ENCODE measurements at places on chromosomes 2 and 18. TPM values are rescaled to one million over a fixed set of nuclear protein-coding genes. Genes with fewer than 3 reads are reported as not detected.

The DNER gene
- polyA plus RNA-seq: 0.17 TPM

The MYO7B gene
- 0.61 TPM for polyA plus RNA-seq

The HRH4 gene
- polyA plus RNA-seq: 0.04 TPM

The GRHL1 gene
- polyA plus RNA-seq: 0.52 TPM

The ZAP70 gene
- 0.40 TPM for polyA plus RNA-seq

DNA sequence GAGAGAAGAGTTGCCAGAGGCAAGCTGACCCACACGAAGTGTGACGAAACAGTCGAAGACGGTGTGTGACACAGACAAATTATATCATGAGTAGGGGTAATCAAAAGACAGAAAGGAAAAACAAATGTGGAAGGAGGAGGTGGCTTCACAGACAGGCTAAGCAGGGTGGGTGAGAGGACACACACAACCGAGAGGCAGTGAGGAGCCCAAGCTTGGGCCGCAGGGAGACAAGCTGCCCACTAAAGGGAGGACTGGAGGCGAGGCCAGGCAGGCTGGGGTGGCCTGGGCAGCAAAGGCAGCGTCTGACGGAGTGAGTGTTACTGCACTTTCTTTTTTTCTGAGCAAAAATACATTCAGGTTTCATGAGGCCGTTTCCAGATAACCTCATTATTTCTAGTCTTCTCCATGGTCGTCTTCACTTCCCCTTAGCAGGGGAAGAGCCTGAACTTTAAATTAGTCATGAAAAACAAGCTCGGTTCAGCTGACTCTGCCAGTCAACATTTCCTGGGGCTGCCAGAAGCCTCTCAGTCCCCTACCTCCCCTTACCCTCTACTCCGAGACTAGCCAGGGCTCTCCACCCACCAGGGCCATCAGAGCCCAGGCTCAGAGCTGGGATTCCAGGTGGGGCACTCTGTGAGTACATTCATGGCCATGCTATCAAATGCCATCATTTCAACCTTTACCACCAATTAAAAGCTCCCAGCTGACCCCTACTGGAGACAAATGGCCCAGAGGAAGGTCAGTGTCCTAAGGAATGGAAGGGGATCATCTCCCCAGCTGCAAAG lies 13.8 kb upstream of the ZFP36L2 start:
- H3K27me3 ChIP-seq: no peaks in the 10 kb centered on the region
- H3K4me3 ChIP-seq: no peak overlapping the region
- no peaks in the 10 kb centered on the region for H3K36me3 ChIP-seq

DNA sequence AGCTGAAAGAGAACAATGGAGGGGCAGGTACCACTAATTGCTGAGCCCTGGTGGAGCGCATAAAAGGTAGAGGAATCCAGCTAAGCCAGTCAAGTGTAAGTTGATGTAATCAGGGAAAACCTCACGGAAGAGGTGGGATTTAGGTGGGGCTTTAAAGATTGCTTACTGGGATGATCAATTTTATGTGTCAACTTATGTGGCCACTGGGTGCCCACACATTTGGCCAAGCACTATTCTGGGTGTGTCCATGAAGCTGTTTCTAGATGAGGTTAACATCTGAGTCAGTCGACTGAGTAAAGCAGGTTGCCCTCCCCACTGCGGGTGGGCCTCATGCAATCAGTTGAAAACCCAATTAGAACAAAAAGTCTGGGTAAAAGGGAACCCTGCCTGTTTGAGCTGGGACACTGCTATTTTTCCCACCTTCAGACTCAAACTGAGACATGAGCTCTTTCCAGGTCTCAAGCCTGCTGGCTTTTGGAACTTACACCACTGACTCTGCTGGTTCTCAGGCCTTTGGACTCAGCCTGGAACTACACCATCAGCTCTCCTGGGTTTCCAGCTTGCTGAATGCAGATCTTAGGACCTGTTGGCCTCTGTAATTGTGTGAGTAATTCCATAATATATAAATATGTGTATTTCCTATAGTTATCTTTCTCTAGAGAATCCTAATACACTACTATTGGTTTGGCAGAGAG lies 67.3 kb downstream of the MYO5B start:
- H3K4me1 ChIP-seq: no peaks in the 10 kb centered on the region
- H3K4me3 ChIP-seq: no peak overlapping the region
- no peaks in the 10 kb centered on the region for H3K27me3 ChIP-seq
- no peak overlapping the region for H3K27ac ChIP-seq
- H3K36me3 ChIP-seq: no peaks in the 10 kb centered on the region
- no peak for DNase-seq

- H3K36me3 ChIP-seq: no peaks in the 10 kb centered on the region
- H3K4me3 ChIP-seq: peak within 1 kb of the TSS; percentile 78
- DNase-seq: peak; percentile 71
- H3K27ac ChIP-seq: peak within 1 kb of the TSS; percentile 87
- H3K27me3 ChIP-seq: no peaks in the 10 kb centered on the region
Observed at GRCh38 chr2:174764280-174765255, at the start of gene CHRNA1. CHRNA1 (minus strand) TSS chr2:174764472; CDS start chr2:174764394, 78 bp downstream.

GRCh38 chr2:214107726-214108125 lies 303.1 kb upstream of the VWC2L start:
- no peak overlapping the region for H3K27ac ChIP-seq
- H3K27me3 ChIP-seq: no peaks in the 10 kb centered on the region
- no peaks in the 10 kb centered on the region for H3K4me1 ChIP-seq
- DNase-seq: no peak
- no peaks in the 10 kb centered on the region for H3K36me3 ChIP-seq

DNA sequence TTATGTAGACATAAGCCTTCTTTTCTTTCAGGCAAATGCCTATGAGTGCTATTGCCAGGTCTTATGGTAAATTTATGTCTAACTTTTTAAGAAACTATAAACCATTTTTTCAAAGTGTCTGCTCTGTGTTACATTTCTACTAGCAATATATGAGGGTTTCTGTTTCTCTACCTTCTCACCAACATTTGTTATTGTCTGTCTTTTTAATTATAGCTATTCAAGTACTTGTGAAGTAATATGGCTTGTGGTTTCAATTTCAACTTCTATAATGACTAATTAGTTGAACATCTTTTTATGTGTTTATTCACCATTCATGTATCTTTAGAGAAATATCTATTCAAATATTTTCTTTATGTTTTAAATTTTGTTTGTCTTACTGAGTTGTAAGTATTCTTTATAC lies 213.1 kb upstream of the MC4R start:
- no peaks in the 10 kb centered on the region for H3K36me3 ChIP-seq
- no peaks in the 10 kb centered on the region for H3K27me3 ChIP-seq
- no peak overlapping the region for H3K4me3 ChIP-seq
- H3K27ac ChIP-seq: no peak overlapping the region
- DNase-seq: no peak

DNA sequence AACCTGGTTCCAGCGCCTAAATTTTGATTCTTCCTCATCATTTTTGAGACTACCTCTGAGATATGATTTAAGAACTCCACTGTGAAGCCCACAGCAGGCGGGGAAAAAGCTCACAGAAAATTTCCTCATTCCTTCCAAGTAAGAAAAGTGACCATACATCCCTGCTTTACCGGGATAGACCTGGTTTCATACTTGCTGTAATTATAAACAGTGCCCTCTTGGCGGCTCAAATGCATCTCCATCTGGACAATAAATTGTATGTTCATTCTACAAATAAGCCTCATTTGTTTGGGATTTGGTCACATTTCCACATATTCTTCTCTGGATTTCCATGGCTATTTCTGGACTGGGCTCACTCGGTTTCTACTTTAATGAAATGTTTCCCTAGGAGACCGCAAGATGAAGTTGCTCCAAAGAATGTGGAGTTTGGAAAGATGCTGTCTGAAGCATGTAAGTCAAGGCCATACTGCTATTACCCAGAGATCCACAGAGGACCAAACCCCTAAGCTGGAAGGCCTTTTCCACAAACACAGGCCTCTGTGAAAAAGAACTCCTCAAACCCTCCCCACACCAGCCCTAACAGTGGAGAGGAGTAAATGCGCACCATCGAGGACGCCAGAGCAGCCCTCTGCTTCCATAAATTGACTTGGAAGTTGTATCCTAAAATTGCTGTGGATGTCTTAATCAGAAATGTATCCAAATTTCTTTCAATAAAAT lies 13.9 kb downstream of the STAT1 start:
- H3K4me1 ChIP-seq: no peaks in the 10 kb centered on the region
- H3K27me3 ChIP-seq: no peaks in the 10 kb centered on the region
- no peak overlapping the region for H3K4me3 ChIP-seq
- no peak overlapping the region for H3K27ac ChIP-seq

DNA sequence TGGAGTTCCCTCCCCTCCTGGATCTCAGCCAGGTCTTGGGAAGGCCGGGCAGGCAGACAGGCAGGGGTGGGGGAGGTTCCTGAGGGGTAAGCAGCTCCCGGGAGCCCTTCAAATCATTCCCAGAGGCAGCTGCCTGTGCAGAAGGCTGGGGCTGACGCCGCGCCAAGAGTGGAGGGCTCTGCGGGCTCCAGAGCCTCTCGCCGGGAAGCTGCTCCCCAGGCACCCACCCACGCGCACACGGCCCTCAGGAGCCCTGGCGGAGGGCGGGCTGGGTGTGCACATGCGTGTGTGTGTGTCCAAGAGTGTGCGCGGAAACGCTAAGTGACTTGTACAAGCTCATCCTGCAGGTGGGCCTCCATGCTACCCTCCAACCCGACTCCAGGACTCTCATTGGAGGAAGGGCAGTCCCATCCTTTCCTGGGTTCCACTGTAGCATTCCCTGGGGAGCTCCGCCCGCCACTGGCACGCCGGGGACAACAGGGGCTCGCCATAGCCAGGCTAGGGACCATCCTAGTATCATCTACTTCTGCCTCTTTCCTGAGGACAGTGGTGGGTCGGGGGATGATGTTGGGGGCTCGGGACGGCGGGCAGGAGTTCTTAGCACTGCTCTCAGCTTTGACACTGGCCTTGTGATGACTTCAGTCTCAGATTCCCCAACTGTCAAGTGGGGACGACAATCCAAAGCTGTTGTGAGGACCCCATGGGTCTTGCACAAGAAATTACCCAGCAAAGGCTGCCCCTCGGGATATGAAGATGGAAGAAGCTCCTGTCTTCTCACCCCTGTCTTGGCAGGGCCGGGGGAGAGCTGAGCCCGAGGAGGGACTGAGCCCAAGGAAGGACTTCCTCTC lies 50.3 kb downstream of the INHBB start:
- H3K4me3 ChIP-seq: no peak overlapping the region
- no peaks in the 10 kb centered on the region for H3K36me3 ChIP-seq
- no peaks in the 10 kb centered on the region for H3K27me3 ChIP-seq
- no peaks in the 10 kb centered on the region for H3K4me1 ChIP-seq
- H3K27ac ChIP-seq: no peak overlapping the region
- peak; percentile 48 for DNase-seq

DNA sequence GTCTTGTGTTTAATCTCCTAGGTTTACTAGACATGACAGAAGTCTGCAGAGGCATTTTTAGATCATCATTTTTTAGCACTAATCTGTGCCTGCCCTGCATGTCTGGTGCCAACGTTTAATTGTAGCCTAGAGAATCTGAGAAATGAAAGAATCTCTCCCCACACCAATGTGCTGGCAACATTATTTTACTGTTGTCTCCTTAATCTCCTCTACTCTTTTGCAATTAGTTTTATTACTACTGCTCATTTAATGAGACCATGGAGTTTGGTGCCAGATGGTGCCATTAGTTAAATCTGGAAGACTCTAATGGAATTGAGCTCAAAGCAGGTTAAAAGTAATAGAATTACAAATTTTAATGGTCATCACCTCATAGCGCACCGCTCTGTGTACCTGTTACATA lies 4.0 kb upstream of the SPP2 start:
- no peaks in the 10 kb centered on the region for H3K36me3 ChIP-seq
- no peak overlapping the region for H3K4me3 ChIP-seq
- DNase-seq: no peak
- no peaks in the 10 kb centered on the region for H3K4me1 ChIP-seq
- H3K27ac ChIP-seq: no peak overlapping the region

DNA sequence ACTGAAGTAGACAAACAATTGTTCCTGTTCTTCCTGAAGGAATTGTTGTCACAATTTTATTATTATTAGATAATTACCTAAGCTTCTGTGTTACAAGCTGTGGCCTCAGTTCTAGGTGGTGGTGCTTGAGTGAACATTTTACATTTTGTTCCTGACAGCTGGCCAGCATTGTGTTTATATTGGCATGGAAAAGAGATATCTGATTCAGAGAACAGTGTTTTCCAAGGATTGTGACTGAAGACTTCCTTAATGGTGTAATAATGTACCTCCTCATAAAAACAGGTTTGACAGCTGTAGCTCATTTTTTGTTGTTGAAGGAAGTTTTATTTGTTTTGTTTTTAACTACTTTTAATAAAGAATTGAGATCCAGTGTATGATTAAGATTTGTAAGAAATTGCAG lies 95.2 kb downstream of the EPB41L5 start:
- no peaks in the 10 kb centered on the region for H3K36me3 ChIP-seq
- peaks cover 23% of the 10 kb centered on the region for H3K4me1 ChIP-seq
- DNase-seq: no peak
- H3K4me3 ChIP-seq: no peak overlapping the region

DNA sequence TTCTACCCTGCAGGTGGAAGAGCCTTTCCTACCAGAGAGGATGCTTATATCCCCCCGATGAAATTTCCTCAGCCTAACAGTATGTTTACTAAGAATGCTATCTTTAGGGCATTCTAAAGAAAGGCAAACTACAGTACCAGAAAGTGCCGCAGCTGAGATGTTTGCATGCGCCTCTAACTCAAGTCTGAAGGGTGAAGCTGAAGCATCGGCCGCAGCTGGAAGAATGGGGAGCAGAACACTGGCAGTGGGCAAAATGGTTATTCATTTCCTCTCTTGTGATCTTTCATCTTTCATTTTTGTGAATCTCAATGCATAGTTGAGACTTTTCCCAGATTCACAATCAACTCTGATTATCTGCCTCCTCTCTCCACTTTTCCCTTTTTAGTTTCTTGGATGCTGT lies 648.2 kb upstream of the ZEB2 start:
- no peaks in the 10 kb centered on the region for H3K36me3 ChIP-seq
- DNase-seq: no peak
- no peaks in the 10 kb centered on the region for H3K4me1 ChIP-seq
- H3K27ac ChIP-seq: no peak overlapping the region
- H3K4me3 ChIP-seq: no peak overlapping the region

- H3K27ac ChIP-seq: no peak overlapping the region
- no peak overlapping the region for H3K4me3 ChIP-seq
- peaks cover 6% of the 10 kb centered on the region for H3K4me1 ChIP-seq
- no peak for DNase-seq
- no peaks in the 10 kb centered on the region for H3K27me3 ChIP-seq
Observed at GRCh38 chr2:173881886-173882285, 83.3 kb downstream of the SP3 start.

GRCh38 chr2:223989206-223989855 lies 32.1 kb downstream of the MRPL44 start:
- peak overlapping the region; percentile 10 for H3K4me3 ChIP-seq
- no peak for DNase-seq
- no peaks in the 10 kb centered on the region for H3K36me3 ChIP-seq
- no peaks in the 10 kb centered on the region for H3K27me3 ChIP-seq
- peak overlapping the region; percentile 39 for H3K27ac ChIP-seq

DNA sequence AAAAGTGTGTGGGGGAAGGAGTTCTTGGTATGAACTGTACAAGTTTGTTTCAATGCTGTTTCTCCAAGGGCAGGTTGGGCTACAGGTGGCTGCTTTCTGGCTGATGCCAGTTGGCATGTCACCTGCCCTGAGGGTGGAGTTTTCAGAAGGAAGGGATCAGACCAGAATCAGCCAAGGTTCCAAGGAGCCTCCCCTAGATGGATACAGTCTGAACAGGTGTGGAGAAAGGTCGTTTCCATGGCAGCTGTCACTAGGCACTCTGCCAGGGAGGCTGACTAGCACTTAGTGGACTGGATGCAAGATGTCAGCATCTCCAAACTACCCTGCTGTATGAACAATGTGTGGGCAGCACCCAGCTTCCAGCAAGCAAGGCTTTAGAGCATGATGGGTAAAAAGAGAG lies 444.4 kb upstream of the HNRNPA3 start:
- H3K27ac ChIP-seq: no peak overlapping the region
- no peaks in the 10 kb centered on the region for H3K36me3 ChIP-seq
- DNase-seq: no peak
- H3K4me1 ChIP-seq: peaks cover 9% of the 10 kb centered on the region
